HEK293T (cell line): ENCODE measurements at places on chromosomes 5 and 9.
A peak's percentile ranks its signal among the peaks of the same experiment; 100 is the strongest.

GRCh38 chr9:124262649-124262972 is 4.9 kb downstream of the NEK6 start:
- DNase-seq, result no peak

DNA sequence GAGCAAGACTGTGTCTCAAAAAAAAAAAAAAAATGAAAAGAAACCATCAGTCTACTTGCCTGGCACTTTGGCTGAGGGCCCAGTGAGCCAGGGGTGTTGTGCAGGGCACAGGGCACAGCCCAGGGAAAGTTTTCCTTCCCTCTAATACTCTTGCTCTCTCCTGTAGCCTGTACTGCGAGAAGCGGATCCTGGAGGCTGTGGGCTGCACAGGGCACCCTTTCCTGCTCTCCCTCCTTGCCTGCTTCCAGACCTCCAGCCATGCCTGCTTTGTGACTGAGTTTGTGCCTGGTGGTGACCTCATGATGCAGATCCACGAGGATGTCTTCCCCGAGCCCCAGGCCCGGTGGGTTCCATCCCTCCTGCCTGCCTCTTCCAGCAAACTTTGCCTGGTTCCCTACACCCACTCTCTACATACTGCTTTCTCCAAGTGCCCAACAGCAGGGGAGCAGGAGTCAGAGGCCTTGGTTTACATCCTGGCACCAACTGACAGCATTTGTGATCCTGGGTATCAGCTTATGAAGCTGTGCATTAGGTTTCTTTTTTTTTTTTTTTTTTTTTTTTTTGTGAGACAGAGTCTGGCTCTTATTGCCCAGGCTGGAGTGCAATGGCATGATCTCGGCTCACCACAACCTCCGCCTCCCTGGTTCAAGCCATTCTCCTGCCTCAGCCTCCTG is 7.2 kb downstream of the ZDHHC12 start:
- no peak for DNase-seq

GRCh38 chr5:25027061-25027460 is 382.3 kb upstream of the CDH10 start:
- no peak for DNase-seq

DNA sequence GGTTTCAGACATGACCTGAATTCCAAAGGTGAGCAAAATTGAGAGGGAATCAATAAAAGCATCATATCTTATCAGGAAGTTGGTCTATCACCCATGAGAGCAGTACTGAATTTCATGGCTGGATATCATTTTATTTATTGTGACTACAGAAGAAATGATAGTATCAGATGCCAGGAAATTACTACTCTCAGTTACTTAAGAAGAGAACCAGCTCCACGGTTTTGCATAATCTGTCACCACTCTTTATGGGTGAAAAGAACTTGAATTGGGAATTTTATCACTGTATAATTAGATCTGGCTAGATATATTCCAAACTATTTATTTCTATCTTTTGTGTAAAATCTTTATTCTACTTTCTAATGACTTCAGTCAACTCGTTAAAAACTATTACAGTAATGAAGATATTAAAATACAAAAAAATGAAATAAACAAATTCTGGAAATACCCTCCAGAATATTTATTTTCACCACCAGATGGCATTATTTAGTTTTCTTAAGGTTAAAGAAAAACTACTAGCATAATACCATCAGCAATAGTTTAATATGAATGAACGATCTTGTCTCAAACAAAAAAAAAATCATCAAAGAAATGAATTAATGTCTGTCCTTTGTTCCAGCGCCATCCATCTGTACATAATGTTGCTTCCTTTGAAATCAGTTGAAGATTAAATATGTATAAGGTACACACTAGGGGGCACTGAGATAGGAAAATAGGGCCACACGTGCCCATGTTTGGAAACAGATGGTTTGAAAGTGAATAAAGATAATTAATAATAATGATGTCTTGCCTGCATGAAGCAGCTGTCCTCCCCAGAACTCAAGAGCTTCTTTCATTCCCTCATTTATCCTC is 84.7 kb upstream of the SLCO6A1 start:
- DNase-seq, result peak; percentile 9

DNA sequence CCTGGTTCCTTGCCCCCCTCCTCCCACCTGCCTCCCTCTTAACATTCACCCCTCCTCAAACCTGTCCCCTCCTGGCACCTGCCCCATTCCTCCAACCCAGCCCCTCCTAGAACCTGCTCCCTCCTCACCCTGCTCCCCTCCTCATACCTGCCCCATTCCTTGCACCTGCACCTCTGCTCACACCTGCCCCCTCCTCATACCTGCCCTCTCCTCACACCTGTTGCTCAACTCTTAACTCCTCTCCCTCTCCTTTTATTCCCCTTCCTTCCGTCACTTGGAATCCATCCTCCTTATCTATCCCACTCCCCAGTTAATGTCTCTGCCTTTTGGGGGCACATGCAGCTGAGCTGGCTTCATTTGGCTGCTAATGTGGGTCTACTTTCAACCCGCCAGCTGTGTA is 712.1 kb downstream of the MTRR start:
- DNase-seq, result no peak

- no peak for DNase-seq
These were observed 123.7 kb upstream of the NFIB start for GRCh38 chr9:14437354-14438231.

DNA sequence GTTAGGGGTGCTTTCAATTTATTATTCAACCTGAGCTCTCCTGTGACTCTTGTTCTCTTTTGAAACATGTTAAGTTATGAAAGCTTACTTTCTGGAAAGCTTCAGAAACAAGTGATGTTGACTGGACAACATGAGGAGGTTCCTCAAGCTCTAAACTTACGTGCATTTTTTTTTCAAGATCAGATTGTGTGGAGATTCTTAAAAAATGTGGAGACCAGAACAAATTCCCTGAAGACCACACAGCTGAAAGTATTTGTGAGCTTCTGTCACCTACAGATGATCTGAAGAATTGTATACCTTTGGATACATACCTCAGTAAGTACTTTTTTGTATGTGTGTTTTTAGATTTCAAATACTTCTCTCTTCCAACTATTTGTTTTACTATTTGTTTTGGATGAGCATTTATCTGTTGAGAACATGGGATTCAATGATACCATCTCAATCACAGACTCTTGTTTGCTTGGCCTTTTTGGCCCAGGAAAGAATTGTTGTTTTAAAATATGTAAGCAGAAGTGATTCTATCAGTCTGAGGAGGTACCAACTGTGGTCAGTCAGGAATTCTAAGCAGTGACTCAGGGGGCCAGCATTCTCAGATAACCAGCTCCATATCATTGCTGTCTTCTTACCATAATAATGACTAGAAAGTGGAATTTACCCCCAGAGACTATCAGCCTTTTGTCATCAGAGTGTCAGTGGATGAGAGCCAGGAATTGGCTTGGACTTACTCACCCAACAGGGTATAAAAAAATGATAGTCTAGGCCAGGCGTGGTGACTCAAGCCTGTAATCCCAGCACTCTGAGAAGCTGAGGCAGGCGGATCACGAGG is 34.4 kb upstream of the GLIPR2 start:
- DNase-seq, result no peak

DNA sequence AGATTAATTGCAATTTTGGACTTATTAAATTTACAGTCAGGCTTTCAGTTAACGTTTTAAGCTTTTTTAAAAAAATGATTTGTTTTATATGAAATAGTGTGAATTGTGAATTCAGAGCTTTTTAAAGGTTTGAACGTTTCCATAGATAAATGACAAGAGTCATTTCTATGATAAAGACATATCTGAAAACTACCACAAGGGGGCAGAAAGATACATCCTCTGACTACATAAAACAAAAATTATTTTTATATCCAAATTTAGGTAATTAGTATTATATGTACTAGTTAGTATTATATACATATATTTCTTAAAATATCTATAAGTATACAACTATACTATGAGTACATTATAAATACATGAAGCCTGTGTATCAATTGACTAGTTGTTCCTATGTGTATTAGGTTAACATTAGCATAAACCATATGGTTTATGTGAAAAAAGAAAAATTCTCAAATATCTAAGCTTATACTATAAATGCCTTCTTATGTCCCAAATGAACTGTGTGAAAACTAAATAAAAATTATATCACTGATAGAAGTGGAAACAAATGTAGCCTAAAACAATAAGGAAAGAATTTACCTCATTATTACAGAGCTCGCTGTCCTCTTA is 155.2 kb downstream of the MEF2C start:
- no peak for DNase-seq

GRCh38 chr5:73851471-73852181 is 225.6 kb downstream of the ARHGEF28 start:
- DNase-seq, result no peak

DNA sequence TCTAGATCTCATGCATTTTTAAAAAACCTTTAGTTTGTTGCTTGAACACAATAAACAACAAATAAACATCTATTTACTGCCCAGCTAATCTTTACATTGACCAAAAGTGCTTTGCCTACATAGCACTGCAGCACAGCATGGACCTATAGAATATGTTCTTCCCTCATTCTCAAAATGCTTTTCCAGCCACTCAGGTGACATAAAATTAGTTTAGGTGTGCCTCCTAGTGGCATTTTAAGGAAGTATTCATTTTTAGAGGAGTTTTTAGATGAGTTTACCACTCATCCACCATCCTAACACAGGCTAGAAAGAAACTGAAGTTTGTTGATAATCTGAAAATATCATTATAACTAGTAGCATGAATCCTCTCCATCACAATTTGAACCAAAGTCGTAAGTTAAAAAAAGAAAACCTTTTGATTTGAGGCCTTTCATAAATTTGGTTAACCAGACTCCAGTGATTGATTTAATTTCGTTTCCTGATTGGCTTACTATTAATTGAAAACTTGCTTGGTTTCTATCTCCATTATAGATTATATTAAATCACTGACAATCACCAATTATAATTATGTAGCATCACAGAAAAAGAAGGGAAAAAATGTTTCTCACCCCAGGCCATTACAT is 12.6 kb downstream of the PLGRKT start:
- DNase-seq, result peak; percentile 8
